ENCODE measurements at places on chromosomes 5 and 9.

- DNase-seq, result no peak
Observed at GRCh38 chr9:111621895-111622480, 9.1 kb upstream of the DNAJC25 start.

DNA sequence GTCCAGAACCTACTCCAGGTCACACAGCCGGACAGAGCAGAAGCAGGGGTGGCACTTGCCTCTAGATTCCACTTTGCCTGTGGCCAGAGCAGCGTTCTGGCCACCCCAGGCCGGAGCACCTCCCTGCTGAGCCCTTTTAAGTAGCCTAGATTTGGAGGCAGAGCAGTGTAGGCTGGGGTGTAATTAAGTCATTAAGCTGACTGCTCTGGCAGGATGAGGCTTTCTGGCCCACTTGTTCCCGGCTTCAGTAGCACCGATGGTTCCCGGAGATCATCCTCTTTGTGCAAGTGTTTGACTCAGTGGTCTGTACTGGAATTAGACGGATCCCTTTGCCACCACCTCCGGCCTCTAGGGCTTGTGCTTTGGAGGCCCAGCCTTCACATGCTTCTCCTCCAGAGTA, 281.9 kb upstream of the ANKRD55 start:
- DNase-seq, result no peak

- DNase-seq, result no peak
Observed at GRCh38 chr9:134563397-134563796, 78.2 kb upstream of the COL5A1 start.

- no peak for DNase-seq
Observed at GRCh38 chr5:133658327-133658726, 46.0 kb upstream of the FSTL4 start.

DNA sequence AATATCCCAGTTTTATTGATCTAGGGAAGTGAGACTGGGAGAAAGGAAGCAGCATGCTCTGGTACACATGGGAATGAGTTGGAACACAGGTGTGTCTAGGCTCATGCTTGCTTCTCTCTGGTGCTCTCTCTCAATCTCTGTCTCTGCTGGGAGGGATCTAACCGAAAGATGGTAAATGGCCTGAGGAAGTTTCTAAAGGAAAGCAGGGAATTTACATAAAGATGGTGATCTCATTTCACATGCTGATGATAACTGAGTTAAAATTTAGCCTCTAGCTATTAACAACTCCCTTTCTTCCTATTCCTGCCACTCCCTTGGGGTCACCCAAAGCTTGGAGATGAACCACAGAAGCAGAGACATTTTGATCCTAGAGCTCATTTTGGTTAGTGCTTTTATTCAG, 436.2 kb downstream of the SH3GL2 start:
- DNase-seq, result no peak

DNA sequence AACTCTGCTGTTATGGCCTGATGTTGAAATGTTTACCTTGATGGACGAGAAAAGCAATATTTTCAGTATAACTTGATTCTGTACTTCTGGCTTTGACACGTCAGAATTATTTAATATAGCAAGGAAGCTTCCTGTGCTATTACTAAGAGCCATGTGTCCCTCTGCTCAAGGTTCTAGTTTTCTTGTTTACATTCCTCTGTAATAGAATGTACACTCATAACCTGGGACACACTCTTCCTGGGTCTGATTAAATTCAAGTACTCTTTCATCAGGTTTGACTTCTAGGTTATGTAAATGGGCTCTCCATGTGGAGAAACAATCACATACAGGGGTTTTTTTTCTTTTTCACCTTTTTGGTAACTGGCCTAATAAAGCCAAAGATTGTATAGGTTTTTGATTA, 33.1 kb downstream of the GTF3C4 start:
- no peak for DNase-seq

DNA sequence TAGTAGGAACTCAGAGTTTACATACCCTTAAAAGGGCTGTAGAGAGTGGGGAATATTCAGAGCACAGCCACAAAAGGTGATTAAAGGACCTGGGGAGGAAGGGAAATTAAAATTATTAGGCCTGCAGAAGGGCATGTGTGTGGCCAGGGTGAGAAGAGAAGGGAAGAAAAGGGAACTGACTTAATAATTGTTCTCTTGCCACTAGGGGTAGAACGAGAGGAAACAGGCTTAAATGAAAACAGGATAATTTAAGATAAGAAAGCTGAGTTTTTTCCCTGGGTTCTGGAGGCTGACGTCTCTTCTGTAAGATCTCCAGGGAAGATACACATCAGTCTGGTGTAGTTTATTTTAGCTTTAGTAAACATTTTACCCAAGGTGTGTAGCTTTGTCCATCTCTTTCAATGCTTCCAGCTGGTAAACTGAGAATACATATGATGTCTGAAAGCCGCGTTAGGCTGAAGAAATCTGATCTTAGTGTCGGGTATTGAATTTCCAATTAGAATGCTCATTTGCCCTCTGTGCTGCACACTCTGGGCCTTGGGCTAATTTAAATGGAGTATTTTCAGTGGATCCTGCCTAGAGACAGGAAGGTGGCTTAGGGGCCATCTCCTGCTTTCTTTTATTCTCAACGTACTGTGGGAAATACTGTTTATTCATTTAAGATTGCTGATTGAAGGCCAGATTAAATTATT, 416.8 kb downstream of the TMEM38B start:
- no peak for DNase-seq

DNA sequence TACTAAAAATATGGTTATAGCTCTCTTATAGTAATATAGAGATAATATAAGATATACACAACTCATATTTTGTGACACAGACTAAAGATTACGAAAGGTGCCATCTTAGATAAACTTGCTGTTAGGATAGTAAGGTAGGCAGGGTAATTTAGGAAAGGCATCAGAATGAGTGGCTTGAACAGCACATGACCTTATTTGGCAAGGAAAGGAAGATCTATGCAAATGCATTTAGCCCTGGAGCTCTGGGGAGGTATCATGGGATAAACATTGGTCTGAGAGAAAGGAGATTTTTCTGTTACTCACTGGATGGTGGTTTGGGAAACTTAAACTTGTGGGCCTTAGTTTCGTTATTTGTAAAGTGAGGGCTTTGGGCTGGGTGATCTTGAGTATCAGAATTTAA, 65.8 kb downstream of the KCTD16 start:
- no peak for DNase-seq

- DNase-seq, result no peak
Observed at GRCh38 chr9:109560470-109561132, 62.5 kb upstream of the PTPN3 start.

DNA sequence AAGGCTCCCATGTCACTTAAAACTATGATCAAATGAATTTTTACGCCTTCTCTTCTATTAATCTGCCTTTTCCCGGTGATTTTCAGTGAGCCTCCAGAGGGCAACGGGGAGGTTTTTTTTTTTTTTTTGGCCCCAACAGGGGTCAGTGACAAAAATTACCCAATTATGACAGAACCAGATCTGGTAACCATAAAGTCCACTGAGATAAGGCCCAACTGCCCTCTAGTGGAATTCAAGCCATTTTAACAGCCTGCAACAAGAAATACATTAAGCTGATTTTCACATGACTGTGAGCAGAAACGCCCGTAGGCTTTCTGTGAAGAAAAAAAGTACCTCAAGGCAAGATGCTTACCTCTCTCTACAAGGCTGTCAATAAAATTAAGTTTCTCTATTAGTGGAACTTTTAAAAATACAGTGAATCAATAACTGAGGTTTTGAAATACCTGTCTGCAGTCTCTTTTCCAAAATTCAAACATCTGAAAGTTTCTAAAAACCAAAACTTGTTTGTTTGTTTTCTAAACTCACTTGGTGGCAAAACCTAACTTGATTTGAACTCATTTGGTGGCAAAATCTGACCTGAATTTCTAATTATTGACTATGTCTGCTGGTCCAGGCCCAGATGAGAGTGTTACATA, 49.7 kb upstream of the FST start:
- no peak for DNase-seq

DNA sequence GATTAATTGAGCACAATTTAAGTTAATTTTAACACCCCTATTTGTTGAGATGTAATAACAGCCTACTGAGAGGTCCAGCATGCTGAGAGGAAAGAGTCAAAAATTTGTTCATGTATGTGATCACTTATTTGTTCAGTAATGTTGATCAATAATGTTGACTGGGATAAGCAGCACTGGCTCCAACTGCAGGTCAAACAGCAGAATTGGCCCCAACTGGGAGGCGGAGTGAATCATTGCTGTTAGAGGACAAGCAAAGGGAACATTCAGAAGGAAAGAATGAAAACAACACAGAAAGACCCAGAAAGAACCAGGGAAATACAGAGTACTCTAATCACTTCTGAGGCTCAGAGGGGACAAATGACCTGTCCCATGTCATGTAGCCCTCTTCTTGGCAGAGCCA, 221.1 kb downstream of the COMMD10 start:
- DNase-seq, result no peak

DNA sequence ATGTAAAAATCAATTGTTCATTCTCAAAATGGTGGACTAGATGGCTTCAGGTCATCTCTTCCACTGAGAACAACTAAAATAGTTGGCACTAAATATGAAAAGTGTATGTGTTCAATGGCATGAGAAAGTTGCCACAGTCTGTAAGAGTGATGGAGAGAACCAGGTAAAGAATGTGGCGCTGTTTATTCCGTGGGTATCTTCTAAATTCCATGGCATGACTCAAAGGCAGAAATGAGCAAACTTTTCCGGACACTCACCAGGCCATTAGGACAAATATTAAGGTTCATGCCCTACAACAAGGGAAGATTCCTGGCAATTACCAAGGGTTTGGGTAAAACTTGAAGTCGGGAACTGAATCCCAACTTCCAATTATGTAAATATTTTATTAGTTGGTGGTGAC, 825.4 kb upstream of the CDH6 start:
- no peak for DNase-seq

DNA sequence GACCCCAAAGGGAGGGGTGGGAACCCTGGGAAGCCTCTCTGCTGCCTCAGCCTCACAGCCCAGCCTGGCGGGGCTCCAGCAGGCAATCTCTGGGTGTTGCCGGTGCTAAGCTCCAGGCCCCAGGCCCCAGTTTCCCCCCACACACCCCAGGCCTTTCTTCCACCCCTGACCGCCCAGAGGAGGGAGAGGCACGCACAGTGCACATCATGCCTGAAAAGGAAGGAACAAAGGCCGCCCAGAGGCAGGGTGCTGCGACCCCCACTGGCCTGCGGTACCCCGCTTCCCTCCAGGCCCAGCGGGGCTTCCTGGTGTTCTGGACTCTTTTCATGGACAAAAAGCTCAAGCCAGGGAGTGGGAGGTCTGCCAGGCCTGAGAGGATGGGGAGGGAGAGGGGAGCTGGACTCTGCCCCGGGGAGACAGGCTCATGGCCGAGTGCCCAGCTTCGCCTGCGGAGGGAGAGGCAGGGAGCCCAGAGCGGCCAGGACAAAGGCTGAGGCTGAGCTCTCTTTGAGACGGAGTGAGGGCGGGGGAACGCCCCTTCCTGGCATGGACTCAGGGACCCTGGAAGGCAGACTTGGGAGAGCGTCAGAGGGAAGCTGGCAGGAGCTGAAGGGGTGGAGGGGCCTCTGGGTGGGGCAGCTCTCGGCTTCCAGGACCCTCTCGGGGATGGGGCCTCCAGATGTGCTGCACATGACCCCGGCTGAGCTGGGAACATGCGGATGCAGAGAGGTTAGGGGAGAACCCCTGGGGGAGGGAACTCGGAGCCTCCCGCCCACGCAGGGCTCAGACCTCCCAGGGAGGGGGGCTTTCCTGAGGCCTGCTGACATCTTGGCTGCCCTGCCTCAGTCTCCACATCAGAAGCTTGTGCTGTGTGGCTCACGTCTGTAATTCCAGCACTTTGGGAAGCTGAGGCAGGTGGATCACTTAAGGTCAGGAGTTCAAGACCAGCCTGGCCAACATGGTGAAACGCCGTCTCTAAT, 1.8 kb upstream of the ENTPD2 start:
- DNase-seq, result no peak

GRCh38 chr9:36008774-36009300, 27.9 kb upstream of the RECK start:
- peak; percentile 48 for DNase-seq

GRCh38 chr5:150146235-150146634, 9.4 kb downstream of the PDGFRB start:
- DNase-seq, result no peak

- DNase-seq, result no peak
Observed at GRCh38 chr9:123107639-123108285, 74.3 kb downstream of the GPR21 start.

DNA sequence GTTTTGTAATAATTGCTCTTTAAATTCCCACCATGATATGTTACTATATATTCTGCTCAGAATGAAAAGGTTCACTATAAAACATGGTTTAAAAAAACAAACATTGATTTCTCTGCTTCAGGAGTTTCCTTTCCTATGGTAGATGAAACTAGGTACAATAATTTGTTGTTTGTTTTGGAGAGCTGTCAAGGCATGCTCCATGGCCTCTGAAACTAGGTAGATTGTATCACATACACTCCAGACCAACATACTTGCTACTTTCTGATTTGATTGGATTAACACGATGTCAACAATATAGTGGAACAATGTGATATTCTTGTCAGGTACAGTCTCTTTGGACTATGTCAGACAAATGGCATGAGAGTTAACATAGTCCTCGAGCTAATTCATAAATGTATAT, 452.7 kb upstream of the CDH9 start:
- no peak for DNase-seq

- DNase-seq, result no peak
Observed at GRCh38 chr5:40367255-40367654, 312.5 kb upstream of the PTGER4 start.

DNA sequence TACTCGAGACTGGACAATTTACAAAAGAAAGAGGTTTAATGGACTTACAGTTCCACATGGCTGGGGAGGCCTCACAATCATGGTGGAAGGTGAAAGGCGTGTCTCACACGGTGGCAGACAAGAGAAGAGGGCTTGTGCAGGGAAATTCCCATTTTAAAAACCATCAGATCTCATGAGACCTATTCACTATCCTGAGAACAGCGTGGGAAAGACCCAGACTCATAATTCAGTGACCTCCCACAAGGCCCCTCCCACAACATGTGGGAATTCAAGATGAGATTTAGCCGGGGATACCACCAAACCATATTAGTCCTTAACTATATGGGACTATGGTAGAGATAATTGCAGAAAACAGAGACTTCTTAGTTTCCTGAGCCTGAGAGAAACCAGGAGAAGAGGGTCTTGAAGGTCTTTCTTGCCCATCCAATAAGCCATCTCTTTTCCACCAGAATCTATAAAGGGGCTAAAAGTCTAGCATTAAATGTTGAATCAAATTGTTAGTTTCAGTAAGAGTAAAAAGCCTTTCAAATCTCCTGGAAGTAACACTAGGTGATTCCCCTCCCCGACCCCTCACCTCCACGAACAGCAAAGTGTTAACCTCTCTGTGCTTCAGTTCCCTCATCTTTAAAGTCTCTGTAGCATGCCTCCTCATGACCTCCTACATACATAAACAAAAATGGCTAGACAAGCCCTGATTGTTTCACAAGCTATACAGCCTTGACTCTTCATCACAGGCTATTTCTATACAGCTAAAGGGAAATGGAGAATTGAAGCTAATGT, 259.1 kb downstream of the TMEM167A start:
- DNase-seq, result no peak

DNA sequence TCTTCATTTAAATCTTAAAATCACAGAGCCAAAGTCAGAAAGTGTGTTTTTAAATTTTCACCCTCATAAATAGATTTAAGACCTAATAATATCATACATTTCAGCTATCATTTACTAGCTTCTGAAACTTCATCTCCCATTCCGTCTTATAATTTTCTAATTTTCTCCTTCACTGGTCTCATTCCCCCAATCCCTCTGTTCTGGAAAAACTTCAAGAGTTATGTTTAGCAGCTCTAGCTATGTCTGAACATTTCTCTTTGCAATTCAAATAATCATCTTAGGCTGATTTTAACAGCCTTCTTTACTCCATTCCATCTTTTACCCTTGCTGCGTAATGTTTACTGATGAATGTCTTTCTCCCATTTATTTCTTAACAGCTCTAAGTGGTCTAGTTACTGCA, 192.4 kb downstream of the SLF1 start:
- no peak for DNase-seq

All from stimulated activated naive CD4-positive, alpha-beta T cell treated with Interleukin-2 at 50 U/mL for 16 hours (primary cell).